ENCODE measurements at places on chromosomes 12 and 14.

GRCh38 chr12:15393995-15394394 is 71.7 kb downstream of the PTPRO start:
- DNase-seq = no peak

DNA sequence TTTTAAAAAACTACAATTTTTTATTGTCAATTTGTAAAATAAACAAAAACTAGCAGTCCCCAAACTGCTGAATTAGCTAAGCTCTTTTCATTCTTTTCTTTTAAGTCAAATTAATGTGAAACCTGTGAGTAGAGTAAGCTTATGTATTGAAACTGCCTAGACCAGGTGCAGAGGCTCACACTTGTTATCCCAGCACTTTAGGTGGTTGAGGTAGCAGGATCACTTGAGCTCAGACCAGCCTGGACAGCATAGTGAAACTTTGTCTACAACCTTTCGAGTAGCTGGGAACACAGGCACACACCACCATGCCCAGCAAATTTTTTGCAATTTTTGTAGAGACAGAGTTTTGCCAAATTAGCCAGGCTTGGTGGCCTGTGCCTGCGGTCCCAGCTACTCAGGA is 26.4 kb downstream of the SCFD1 start:
- DNase-seq = no peak

DNA sequence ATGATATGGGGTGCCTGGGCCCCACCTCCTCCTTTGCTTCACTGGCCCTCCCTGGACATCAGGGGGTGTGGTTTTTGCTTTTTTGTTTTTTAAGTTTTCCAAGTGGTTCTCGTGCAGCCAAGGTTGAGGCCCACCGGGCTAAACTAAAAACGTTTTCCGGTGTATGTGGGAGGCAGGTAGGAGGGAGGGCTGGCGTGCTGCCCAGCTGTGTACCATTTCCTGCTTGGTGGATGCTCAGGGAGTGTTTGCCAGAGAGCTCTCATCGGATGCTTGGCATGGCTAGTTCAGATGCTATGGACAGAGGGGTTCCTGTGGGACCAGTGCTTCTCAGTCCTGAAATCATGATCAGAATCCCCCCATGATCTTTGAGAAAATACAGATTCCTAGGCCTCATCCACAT is 246.4 kb downstream of the CACNA1C start:
- no peak for DNase-seq

DNA sequence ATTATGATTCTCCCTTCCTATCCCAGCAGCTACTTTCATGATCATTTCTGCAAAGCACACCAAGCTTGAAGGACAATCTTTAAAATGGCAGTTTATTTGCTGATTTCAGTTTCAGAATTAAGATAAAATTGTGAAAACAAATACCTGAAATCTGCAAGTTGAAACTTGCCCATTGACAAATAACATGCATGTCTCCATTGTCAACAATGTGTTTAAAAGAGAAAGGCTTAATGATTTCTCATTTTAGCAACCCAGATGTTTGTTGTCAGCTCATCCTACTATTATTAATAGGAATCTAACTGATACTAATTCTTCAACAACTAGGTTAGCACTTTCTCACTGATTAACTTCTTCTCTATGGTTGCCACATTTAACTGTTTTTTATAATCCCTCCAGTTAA is 474.6 kb downstream of the PRKD1 start:
- DNase-seq = no peak

- DNase-seq = no peak
Observed at GRCh38 chr12:29617407-29617803, 119.9 kb upstream of the OVCH1 start.

GRCh38 chr14:92427096-92427495 is 86.5 kb upstream of the RIN3 start:
- DNase-seq = no peak

DNA sequence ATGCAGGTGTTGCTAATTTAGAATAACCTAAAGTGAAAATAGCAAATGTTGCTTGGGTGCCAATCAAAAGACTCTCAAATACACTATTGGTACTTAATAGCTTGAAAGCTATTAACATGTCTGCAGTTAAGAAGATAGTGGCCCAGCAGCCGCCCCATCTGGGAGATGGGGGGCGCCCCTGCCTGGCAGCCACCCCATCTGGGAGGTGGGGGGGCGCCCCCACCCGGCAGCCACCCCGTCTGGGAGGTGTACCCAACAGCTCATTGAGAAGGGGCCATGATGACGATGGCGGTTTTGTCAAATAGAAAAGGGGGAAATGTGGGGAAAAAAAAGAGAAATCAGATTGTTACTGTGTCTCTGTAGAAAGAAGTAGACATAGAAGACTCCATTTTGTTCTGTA is 923.1 kb upstream of the MDGA2 start:
- DNase-seq = no peak

GRCh38 chr14:61468063-61468825 is 146.9 kb downstream of the PRKCH start:
- no peak for DNase-seq

DNA sequence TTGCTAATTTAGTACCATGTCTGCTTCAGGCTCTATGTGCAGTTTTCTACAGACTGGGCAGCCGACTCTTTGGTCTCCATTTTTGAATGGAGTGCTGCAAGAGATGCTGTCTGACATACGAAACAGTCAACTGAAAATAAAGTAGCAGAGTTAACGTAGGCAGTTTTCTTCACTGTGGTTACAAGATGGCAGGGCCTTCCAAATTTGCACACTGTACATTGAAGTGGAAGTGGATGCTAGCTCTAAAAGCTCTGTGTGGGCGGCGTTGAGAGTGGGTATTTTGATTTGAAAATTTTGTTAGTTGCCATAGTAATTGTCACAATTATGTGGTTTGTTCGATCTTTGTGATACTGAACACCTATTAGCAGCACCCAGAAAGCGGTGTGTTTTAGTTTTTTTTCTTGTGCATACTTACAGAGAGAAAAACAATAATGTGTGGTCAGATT is 154.9 kb upstream of the ATP2B1 start:
- DNase-seq = peak; percentile 28

DNA sequence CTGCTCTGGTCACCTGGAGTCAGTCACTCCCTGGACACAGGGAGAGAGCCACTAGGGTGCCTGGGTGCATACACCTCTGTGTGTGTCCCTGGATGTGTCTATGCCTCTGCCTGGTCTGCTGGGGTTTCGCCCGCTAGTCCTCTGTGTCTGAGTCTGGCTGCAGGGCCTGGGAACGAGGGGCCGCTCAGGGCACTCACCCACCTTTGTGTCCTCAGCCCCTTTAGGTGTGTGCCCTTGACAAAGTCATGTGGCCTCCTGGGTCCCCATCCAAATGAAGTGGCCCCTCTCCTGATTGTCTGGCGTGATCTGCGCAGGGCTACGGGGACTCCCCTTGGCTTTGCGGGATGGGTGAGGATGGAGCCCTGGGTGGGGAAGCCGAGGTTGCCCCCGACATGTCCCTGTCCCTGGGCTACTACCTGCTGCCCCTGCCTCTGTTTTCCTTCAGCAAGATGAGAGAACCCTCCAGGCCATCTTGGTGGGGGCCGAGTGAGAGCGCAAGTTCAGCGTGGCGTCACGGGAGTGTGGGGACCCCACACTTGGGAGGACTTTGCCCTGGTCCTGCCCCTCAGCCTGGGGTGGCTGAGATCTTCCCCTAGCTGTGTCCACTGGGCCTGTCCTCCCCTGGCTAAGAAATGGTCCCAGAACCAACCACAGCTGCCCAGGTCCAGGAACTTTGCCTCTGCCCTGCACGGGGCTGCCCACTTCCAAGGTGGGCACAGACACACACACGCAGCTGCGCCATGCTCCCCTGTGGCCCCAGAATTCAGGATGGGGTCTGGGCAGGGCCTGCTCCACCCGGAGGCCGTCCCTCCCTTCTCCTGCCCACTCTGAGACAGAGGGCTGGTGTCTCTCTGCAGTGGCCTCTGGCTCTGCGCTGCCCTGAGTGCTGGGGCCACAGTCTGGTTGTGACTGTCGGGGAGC is 2.7 kb upstream of the AHNAK2 start:
- no peak for DNase-seq

DNA sequence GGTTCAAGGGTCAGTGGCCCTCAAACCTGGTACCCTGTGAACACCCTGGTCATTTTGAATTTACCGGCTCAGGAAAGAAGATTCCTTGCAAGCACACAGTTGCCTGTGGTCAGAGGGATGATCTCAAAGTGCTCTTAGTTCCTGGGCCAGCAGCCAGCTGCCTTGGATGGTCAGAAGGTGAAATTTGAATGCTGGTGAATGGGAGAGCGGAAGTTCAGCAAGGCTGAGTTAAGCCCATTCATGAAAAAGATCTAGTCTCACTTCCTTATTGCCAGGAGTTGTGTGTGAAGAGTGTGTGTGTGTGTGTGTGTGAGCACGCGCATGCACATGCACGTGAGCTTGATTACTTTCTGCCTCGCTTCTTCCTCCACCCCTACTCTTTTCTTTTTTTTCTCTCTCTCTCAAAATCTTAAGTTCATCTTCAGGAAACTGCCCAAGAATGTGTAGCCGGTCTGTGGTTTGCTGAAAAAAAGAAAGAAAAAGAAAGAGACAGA is 155.5 kb upstream of the CCND2 start:
- DNase-seq = peak; percentile 85

GRCh38 chr12:47601071-47601470 is 104.8 kb downstream of the RPAP3 start:
- no peak for DNase-seq

- no peak for DNase-seq
Observed at GRCh38 chr14:71586131-71586897, 345.9 kb upstream of the RGS6 start.

GRCh38 chr12:89357297-89357730 is 5.0 kb upstream of the DUSP6 start:
- no peak for DNase-seq

DNA sequence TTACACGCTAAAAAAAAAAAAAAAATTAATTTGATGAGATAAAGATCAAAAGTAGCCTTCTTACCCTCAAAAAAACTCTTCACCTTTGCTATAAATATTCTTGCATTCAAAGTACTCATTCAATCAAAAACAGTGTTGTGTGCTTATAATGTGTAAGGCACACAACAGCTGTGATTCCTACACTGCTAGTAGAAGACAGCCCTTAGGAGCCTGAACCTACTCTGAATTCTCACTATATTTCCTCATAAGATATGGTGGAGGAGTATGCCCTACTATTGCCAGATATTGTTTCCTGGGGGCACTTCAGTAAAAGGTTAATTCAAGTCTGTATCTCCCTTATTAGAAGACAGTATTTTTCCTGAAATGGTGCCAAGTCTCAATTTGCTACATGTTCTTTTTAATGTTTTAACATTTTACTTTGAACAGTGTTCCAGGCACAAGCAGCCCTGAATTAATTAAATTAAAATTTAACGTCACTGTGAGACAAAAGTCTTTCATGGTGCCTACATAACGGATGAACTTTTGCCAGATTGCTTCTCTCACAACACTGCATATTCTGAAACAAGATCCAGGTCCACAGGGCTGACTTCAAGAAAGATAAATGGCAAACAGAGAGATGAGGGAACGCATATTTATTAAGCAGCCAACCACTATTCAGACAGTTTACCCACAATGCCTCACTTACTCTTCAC is 19.3 kb downstream of the PPP2R5E start:
- no peak for DNase-seq

DNA sequence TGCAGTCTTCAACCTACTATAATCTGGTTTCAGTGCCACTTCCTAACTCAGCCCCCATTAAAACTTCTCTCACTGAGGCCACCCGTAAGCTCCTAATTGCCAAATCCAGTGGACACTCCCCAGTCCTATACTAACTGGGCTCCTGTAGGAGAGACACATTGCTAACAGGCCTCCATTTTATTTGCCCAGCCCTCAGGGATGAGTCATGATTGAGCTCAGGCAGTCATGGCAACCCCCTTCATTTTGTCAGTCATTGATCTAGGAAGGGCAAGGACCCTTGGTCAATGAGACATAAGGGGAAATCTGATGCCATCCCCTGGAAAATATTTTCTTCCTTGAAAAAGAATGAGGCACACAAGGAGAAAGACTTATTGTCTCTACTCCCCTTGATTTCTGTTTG is 70.1 kb upstream of the HIF1A start:
- DNase-seq = peak; percentile 45

- DNase-seq = no peak
Observed at GRCh38 chr14:81797315-81797714, 263.7 kb upstream of the SEL1L start.

DNA sequence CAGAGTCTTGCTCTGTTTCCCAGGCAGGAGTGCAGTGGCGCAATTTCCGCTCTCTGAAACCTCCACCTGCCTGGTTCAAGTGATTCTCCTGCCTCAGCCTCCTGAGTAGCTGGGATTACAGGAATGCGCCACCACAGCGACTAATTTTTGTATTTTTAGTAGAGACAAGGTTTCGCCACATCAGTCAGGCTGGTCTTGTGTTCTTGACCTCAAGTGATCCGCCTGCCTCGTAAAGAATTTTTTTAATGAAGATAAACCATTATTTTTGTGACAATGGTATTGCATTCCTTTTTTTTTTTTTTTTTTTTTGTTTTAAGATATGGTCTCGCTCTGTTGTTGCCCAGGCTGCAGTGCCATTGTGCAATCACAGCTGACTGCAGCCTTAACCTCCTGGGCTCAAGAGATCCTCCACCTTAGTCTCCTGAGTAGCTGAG is 25.8 kb downstream of the ACVR1B start:
- no peak for DNase-seq

DNA sequence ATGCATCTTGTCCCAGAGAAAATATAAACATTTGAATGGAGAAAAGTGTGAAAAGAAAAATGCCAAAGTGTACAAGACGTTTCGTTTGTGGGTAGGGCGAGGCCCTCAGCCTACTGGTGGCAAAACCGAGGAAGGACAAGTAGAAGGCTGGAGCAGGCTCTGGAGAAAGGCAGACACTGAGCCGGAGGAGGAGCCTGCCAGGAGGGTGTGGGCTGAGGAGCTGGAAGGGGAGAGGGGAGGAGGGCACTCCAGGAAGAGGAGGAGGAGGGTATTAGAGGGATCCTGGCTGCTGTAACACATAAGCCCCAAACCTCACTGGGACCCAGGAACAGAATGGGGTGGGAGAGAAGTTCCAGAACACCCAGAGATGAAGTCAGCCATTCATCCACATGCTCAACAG is 47.7 kb downstream of the CLMN start:
- DNase-seq = no peak

- DNase-seq = no peak
Observed at GRCh38 chr12:129440278-129440677, 463.5 kb downstream of the TMEM132D start.

DNA sequence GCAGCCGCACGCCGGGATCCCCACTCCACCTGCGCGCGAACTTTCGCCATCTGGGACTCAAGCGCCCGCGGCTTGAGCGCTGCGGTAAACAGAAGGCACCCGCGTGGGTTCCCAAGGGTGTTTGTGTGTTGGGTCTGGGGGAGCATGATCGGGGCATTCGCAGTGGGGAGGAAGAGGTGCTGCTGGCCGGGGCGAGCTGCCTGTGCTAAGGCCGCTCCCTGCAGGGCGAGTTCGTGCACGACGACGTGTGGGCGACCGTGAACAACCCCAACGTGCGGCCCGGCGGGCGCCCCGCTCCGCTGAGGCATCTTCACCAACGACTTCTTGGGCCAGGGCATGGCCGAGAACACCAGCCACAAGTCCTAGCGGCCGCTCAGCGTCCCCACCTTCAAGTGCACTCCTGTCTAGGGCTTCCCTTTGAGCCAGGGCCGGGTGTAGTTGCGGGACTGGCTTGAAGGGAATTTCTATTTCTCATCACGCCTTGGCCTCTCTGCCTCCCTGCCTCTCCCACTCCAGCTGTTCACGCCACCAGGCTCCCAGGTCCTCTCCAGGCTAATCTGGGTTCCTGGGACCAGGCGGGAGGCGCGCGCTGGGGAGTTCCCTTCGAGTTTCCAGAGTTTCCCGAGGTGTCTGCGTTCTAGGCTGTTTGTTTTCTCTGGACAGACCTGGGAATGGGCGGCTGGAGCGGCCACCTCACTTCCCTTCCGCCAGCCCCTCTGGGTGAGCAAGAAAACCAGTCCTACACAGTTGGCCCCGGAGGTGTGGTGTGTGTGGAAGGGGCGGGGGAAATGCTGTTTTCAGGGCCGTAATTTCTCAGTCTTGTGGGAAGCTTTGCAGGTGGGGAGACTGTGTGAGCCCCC is 417.8 kb upstream of the TMTC1 start:
- DNase-seq = no peak
